SJSA1 (cell line): ENCODE measurements at places on chromosomes 5 and 9. TPM values are rescaled to one million over a fixed set of nuclear protein-coding genes. Genes with fewer than 3 reads are reported as not detected.

DNA sequence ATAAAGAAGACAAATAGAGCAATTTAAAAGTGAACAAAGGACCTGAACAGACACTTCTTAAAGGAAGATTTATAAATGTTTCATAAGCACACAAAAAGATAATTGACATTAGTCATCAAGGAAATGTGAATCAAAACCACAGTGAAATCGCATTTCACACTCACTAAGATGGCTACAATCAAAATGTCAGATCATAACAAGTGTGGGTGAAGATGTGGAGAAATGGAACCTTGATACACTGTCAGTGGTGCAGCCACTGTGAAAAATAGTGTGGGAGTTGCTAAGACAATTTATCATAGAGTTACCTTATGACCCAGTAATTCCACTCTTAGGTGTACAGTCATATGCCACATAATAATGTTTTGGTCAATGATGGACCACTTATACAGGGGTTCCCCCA, 54.5 kb upstream of the HTR4 start:
- no peak for DNase-seq

GRCh38 chr9:18184401-18184800, 289.6 kb upstream of the ADAMTSL1 start:
- DNase-seq = no peak

- no peak for DNase-seq
Measured at GRCh38 chr5:178355671-178356070, 123.1 kb upstream of the PHYKPL start.

GFPT2 gene
- total RNA-seq = 125 and 138 TPM in 2 replicates

CCDC152 gene
- total RNA-seq = not detected in 2 replicates

SLC6A3 gene
- not detected in 2 replicates for total RNA-seq

DIMT1 gene
- total RNA-seq = 22.4 and 43.8 TPM in 2 replicates

DNA sequence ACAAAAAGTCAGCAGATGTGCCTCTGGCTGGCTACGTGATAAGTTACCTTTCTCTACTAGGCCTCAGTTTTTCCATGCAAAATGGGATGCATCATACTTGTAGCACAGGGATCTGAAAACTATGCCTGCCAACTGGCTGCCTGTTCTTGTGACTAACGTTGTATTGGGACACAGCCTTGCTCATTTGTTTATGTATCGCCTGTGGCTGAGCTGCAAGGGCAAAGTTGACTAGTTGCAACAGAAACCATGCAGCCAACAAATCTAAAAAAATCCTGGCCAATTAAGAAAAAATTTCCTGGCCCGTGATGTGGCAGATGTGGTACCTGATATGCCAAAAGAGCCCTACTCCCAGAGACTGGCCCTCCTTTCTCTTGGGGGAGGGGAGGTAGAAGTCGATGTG, 131.3 kb downstream of the SEC61B start:
- no peak for DNase-seq

DNA sequence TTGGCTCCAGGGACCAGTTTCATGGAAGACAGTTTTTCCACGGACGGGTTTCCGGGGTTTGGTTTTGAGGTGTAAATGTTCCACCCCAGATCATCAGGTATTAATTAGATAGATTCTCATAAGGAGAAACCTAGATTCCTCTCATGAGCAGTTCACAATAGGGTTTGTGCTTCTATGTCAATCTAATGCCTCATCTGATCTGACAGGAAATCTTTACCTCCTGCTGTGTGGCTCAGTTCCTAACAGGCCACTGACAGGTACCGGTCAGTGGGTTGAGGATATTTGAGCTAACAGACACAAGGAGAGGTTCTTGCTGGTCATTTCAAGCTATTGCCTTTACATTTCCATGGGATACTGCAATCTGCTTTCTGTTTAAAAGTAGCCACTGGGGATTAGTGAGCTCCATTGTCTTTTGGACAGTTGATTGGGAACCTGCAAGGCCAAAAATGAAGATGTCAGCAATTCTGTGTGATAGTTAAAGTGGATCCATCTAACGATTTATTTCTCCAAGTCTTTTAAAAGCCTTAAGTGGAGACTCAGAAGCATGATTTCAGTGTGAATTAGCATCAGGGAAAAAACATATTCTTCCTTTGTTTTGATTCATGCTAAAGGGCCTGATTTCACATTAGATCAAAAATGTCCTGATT, 38.6 kb downstream of the MRPS30 start:
- no peak for DNase-seq

SLC6A18 gene
- total RNA-seq = not detected in 2 replicates

DNA sequence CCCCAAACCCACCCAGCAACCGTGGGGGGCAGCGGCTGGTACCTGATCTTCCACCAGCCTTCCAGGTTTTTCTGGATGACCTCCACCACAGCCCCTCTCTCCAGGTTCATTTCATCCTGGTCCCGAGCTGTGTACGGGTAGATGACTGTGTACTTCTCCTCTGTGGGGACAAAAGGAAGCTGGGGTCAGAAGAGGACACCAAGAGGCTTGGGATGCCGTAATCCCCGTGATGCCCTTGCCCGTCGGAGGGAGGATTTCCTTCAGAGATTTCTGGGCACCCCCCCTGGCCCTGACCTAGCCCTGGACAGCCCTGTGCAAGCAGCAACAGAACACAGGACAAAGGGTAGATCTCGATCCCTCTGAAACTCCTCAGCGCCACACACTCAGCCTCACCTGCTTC, 70.3 kb upstream of the UBTD2 start:
- no peak for DNase-seq

DNA sequence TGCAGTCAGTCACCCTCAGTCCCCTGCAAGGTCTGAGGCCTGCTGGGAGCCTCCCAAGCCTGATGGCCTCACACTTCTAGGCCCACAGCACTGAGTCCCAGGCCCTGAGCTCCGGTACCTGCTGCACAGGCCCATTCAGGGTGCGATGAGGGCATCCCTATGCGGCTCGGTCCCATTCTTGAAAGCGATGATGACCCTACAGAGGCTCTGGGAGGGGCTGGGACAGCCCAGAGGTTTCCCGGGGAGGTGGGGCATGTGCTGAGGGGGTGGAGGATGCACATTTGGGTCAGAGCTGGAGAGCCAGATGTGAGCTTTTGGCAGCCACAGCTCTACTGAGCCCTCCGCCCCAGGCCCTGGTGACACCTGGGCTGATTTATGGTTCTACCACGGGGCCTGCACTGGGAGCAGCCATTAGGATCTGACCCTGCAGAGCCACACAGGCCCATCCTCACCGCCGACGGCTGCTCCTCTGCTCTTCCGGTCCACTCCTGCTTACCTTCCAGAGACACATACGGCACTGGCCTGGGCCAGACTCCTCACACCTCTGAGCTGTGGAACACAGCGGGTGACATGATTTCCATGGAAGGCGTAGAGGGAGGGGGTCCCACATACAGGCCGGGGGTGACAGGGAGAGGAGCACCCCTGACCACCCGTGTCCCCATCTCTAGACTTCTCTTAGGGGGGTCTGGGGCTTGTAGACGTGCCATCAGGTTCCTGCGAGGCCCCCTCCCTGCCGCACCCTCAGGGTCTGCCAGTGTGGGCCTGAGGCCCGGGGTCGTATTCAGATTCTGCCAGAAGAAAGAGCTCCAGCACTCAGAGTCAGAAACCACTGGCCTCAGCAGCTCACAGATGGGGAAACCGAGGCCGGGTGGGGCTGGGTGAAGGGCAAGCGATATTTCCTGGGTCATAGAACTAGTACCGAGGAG, 53.4 kb downstream of the COL23A1 start:
- no peak for DNase-seq

SMIM32 gene
- not detected in 2 replicates for total RNA-seq

- no peak for DNase-seq
Measured at GRCh38 chr5:74017112-74017511, 391.1 kb downstream of the ARHGEF28 start.

GRCh38 chr9:123356851-123357742, 1.1 kb downstream of the CRB2 start:
- DNase-seq = no peak

GRCh38 chr9:29717631-29718030, 2144.3 kb upstream of the C9orf72 start:
- DNase-seq = no peak

ADRB2 gene
- total RNA-seq = 13.8 and 14.9 TPM in 2 replicates

ANKRD34B gene
- total RNA-seq = not detected in 2 replicates

DNA sequence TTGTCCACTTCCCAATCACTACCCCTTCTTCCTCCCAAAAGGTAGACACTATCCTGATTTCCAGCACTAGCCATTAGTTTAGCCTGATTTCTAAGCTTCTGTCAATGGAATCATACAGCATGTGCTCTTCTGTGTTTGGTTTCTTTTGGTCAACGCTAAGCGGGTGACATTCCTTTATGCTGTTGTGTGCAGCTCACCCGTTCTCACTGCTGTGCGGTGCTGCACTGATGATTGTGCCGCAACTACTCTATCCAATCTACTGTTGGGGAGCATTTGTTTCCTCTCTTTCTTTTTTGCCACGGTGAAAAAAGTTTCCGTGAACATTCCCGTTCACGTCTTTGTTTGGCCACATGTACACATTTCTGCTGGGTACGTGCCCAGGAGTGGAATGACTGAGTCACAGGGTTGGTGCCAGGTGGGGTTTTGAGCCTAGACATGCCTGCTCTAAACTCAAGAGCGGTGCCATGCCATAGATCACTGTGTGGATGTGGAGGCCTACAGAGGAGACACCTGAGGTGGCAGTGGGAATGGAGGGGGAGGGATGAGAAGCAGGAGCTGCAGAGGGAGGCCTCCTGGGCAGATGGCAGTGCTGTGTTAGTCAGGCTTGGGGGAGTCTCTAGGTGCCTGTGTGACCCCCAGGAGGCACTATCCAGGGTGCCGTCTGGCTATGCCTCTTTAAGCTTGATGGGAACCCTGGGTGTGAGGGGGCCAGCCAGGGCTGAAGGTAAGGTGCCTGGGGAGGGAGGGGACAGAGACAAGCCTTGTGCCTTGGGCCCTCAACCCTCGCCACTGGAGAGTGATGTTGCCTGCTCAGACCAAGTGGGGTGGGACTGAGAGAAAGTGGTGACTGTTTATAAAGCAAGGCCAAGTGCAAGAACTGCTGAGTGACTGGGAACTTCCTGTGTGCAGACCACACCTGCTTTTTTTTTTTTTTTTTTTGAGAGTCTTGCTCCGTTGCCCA, 11.4 kb upstream of the ANKRD33B start:
- peak; percentile 80 for DNase-seq

CDKN2B gene
- 22.3 and 29.6 TPM in 2 replicates for total RNA-seq

DNA sequence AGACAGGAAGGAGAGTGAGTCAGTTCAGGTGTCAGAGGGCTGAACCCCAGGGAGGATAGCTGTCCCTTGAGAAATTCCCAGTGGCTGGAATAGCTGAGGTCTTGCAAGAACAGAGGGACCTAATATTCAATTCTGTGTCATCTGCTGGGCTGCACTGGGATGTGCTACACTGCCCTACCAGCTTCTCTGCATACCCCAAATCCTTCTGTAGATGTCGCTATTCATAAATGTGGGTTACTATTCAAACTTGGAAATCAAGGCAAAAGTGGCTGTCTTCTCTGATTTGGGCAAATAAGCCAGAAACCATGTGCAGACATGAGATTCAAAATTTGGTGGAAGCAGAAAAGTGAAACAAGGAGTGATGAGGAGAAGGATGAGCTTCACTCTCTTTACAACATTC, 16.3 kb downstream of the TNFSF8 start:
- no peak for DNase-seq

DNA sequence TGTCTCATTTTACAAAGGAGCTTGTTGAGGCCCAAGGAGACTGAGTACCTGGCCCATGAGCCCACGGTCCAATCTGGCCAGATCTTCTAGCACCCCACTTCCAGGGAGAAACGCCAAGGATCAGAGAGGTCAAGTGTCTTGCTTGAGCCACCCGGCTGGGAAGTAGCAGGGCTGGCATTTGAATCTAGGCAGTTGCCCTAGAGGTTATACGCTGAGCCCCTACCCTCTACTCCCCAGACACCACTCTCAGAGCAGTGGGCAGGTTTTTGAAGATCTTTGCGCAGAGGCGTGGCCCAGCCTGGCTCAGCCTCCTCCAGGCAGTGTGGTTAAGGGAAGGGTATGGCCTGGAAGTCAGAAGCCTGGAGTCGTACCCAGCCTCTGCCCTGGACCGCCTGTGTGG, 5.8 kb upstream of the NUP214 start:
- DNase-seq = no peak

DNA sequence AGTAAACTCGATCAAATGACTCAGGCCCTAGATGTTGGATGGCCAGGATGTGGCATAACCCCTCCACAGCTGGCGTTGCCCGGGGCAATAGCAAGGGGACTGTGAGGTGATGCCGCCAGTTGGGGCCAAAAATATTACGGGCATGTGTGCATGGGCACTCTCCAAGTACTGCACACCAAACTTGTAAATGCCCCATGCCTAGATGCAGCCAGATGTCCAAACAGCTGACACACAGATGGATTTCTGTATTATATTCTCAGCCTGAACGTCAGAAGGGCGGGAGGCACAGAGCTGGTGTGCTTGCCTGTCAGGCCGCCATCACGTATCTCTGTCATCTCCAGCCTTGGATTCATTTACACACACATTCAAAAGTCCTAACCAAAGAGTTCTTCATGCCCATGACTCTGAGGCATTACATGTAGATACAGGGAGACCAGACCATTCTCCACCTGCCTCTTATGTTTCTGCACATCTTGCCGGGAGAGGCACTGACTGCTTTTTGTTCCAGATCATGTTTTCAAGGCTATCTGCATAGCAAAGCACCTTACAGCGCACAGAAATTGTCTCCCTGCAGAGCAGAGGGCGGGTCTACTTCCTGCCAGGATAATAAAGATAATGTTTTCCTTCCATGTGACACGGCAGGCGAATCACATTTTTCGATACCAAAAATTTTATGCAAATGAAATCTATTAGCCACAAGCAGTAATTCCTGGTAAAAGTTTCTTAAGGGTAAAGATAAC, 200.9 kb upstream of the ADAMTS16 start:
- no peak for DNase-seq

DNA sequence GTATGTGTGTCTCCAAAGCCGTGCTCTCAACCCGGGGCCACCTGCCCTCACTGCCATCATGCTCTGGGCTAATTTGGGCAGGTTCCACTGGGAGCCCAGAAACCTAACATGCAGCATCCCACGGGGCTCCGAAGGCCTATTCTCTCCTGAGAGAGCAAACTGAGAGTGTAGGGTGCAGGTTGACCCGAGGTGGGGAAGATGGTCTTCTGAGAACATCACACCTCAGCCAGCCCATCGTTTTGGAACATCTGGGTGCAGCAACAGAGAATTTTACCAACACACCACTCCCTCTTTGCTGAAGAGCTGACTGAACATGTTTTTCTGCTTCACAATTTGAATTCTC, 294.6 kb upstream of the TUT7 start:
- no peak for DNase-seq

DNA sequence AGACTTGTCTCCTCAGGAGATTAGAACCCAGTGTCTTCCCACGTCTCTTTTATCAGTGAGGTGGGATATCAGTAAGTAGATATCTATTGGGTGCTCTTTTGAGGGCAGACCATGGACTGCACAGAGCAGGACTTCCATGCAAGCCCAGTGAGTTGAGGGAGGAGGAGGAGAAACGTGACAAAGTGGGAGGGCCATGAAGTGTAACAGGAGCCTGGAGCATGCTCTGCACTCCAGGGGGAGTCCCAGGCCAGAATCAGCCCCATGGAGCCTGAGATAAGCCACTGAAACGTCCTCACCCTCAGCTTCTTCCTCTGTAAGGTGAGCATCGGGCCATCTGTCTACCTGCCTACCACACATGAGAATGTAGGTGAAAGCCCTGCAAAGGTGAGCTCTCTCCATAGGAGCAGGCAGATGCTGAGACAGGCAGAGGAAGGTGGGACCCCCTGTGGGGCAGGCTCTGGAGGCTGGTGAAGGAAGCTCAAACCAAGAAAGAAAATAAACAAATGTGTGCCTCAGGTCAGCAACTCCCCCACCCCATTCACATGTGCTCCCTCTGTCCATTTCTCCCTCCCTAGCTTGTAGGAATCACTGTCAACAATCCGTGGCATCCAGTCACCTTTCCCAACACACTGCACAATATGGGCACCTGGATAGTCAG, 87.4 kb downstream of the NRG2 start:
- no peak for DNase-seq
